Activated CD4-positive, alpha-beta memory T cell treated with anti-CD3 and anti-CD28 coated beads for 36 hours (primary cell): ENCODE measurements at places on chromosomes 16 and 17. TPM values are rescaled to one million over a fixed set of nuclear protein-coding genes. Genes with fewer than 3 reads are reported as not detected.

Gene AIPL1
- not detected for total RNA-seq

GRCh38 chr16:8567355-8568230, 22.7 kb downstream of the TMEM114 start:
- DNase-seq: peak; percentile 86

Gene CCL1
- 0.67 TPM for total RNA-seq

GRCh38 chr16:69861292-69862030, 89.7 kb upstream of the CLEC18A start:
- DNase-seq: no peak

DNA sequence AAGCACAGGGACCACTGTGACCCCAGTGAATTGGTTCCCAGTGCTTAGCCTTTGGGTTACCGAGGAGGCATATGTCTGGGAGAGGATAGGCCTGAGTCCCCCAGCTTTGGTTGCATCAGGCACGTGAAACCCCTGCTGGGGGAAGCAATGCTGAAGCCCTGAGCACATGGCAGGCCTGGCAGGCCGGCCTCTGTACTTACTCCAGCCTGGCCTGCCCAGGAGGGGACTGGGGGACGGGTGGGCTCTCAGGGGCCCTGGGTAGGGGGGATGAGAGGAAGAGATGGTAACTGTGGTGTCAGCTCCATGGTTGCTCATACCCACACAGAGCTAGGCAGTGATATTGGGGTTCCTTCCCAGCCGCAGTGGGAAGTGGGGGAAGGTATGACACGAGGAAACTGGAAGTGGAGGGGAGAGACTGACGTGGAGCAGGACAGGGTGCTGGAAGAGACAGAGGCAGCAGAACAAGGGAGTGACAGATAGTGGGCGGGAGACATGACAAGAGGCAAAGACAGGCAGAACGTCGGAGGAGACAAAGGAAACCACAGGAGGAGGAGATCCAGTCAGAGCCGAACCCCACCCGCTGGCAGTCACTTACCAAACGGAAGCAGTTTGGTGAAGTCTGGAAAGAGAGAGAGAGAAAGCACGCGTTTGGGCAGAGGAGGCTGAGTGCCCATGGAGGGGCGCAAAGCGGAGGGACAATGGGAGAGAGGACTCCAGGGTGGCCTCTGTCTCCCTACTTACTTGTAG, 9.1 kb downstream of the TMEM208 start:
- DNase-seq: peak; percentile 78

GRCh38 chr16:70568601-70569237, 45.1 kb downstream of the SF3B3 start:
- no peak for DNase-seq

Gene BAHCC1
- 0.10 TPM for total RNA-seq

- DNase-seq: no peak
Observed at GRCh38 chr17:39284685-39285084, 58.9 kb upstream of the STAC2 start.

DNA sequence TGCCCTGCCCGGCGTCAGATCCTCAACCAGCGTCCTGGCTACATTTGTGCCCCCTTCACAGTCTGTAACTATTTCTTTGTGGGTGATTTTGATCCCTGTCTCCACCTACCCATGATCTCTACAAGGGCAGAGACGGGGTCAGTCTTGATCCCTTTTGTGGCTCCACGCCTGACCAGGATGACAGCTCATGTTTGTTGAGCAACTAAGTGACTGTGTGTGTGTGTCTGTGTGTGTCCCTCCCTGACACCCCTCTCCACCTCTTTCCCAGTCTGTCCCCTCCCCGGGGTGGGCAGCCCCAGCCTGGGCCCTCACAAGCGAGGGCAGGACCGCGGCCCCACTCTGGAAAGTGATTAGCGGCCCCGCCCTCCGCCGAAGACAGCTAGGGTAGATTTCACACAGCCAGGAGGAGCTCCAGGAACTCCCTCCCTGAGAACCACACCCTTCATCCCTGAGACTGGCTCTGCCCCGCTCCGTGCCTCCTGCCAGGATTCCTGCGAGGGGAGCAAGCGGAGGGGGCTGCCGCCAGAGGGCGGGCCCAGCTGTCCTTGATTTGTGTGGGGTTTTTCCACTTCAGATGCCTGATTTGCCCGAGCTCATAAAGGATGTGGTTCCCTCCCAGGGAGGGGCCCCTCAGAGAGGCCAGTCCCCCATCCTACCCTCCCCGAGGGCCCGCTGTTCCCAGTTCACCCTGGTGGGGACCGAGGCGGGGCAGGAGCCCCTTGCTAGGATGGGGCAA, 5.3 kb upstream of the HS3ST6 start:
- peak; percentile 30 for DNase-seq

- DNase-seq: peak; percentile 18
Observed at GRCh38 chr17:38510421-38511149, 82.3 kb downstream of the ARHGAP23 start.

- no peak for DNase-seq
Observed at GRCh38 chr17:39360537-39360936, 40.9 kb downstream of the FBXL20 start.

DNA sequence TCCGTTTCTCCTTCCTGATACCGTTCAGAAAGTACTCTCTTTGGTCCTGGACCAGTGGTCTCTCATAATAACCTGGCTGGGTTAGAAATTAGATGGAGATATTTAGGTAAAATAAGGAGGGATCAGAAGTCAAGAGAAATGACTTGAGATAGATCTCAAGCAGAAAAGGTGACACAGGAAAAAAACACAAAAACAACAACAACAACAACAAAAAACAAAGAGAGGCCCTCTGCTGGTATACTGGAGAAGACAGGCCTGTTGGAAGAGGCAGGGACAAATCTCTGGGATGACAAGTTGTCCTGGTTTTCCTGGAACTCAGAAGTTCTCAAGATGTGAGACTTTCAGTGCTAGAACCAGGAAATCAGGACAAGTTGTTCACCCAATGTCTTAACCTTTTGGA, 430.5 kb downstream of the SHISA9 start:
- no peak for DNase-seq

- no peak for DNase-seq
Observed at GRCh38 chr17:73337330-73337710, 25.5 kb upstream of the CDC42EP4 start.

DNA sequence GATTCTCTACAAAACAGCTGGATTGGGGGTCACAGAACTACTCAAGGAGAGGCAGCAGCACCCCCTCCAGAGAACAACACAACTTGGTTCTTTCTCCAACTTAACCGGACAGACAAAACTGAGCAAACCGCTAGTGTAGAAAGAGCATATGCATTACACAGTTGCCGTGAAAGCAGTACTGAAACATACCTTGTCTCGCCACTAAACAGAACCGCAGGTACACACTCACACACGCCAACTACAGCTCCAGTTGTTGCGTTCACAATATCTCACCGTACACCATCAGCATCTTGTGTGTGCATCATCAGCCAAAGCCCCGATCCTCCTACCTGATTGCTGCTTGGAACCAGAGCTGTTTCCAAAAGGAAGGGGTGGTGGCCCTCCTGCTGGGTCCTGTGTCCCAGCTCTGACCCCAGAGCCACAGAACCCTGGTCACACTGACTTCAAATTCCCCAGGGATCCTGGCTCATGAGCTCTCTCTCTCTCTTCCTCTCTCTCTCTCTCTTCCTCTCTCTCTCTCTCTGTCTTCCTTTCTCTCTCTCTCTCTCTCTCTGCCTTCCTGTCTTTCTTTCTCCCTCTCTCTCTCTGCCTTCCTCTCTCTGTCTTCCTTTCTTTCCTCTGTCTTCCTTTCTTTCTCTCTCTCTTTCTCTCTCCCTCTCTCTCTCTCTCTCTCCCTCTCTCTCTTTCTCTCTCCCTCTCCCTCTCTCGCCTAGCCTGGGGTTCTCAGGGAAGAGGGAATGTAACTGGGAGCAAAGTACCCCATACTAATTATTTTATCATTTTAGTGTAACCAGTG, 8.4 kb downstream of the PIMREG start:
- DNase-seq: no peak

DNA sequence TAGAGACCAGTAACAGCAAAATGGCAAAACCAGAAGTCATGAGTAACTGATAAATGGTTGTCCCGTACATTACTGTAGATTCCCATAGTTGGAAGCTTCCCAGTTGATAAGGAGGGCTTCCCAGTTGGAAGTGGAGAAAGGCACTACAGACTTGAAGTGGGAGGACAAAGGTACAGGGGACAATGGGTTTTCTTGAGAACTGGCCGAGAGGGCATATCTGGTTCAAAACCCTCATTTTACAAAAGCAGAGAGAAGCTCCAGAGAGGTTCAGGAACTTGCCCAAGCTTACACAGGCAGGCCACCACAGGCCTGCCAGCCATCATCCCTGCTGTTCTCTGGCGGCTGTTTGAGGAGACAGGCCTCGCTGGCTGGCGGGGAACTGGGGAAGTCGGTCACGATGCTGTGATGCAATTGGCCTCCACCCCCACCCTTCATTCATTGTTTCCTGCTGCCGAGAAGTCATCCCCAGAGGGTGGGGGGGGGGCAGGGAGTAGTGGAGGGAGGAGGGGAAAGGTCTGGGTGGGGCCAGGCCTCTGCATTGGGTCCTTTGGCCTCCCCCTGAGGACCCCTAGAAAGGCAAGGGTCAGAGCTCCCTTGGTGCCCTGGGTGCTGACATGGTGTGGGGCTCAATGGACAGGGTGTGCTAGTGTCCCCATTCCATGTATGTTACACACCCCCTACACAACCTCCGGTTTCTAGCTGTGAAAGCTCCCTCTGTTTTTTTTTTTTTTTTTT, 3.0 kb downstream of the UBALD2 start:
- peak; percentile 91 for DNase-seq

GRCh38 chr16:69520800-69521602, 44.8 kb upstream of the NFAT5 start:
- DNase-seq: peak; percentile 78

GRCh38 chr17:42122371-42123303, at the start of gene HSPB9:
TSS of gene HSPB9 (plus strand) at chr17:42122804. CDS start at chr17:42122851, 47 bp downstream.
- DNase-seq: no peak

Gene SYNGR3
- total RNA-seq: 12.4 TPM
